ENCODE measurements at places on chromosomes 5 and 9.

- no peak for DNase-seq
Observed at GRCh38 chr9:98318041-98318790, 62.8 kb upstream of the TBC1D2 start.

- DNase-seq: no peak
Observed at GRCh38 chr9:76018235-76018634, 127.8 kb downstream of the PCSK5 start.

DNA sequence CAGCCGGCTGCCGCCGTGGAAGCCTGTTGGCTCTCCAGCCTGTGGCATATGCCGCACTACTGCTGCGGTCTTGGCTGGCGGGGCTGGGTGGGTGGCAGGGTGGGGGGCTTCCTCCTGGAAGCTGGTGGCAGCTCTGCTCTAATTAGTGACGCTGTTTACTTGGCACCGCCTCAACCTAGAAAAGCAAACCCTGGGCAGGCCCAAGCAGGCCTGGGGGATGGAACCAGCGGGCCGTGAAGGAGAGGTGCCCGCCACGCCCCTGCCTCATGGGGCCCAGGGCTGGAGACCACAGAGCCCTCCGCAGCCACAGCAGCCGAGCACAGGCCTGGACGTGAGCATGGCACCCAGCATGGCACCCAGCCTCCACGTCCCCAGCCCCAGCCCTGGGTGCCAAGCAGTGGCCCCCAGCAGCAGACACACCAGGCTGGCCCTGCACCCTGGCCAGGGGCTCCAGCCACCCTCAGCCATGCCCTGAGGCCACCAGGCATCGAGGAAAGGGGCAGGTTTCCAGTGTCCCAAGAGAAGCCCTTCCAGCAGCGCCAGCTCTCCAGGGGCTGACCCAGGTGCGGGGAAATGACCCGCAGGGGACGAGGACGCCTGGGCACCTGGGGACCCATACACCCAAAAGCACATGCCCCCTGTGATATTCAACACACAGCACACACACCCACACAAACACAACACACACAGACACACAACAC, 5.4 kb upstream of the CCDC187 start:
- DNase-seq: no peak

DNA sequence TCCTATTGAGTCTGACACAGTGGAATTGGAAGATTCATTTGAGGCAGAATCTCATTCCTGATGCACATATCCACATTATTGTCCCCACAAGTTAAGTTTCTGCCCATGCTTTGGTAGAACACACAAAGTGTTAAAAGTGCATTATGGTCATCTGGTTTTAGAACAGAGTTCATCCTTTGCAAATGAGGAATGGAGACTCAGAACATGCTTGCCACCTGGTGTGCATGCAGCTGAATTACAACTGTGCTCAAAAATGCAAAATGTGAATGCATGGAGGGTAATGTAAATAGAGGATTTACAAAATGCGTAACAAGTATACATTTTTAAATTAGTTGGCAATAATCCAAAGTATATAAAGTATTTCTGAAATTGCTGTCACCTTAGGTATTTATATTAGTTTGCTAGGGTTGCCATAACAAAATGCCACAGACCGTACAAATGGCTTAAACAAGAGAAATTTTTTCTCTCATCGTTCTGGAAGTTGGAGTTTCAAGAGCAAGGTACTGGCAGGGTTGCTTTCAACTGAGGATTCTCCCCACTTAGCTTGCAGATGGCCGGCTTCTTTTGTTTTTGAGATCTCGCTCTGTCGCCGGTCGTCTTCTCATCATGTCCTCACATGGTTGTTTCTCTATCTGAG, 671.1 kb downstream of the TAF11L14 start:
- DNase-seq: peak; percentile 44

DNA sequence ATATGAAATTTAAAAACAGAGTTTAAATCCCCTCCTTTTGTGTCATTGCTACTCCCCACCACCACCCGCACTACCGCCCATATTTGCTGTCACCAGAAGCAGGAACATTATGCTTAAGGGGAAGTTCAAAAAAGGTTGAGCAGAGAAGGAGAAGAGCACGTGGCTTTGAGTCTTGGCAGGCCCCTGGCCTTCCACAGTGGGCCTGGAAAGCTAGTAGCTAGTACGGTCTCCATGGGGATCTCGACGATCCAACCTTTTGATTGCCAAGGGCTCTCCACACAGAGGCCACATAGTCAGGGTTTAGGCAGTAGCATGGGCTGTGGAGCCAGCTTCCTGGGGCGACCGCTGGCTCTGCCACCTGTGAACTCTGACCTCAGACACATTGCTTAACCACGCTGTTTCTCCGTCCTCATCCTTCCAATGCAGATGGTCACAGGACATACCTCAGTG, 90.1 kb downstream of the GOLPH3 start:
- no peak for DNase-seq

GRCh38 chr9:126489581-126490213, 124.0 kb upstream of the LMX1B start:
- DNase-seq: no peak

DNA sequence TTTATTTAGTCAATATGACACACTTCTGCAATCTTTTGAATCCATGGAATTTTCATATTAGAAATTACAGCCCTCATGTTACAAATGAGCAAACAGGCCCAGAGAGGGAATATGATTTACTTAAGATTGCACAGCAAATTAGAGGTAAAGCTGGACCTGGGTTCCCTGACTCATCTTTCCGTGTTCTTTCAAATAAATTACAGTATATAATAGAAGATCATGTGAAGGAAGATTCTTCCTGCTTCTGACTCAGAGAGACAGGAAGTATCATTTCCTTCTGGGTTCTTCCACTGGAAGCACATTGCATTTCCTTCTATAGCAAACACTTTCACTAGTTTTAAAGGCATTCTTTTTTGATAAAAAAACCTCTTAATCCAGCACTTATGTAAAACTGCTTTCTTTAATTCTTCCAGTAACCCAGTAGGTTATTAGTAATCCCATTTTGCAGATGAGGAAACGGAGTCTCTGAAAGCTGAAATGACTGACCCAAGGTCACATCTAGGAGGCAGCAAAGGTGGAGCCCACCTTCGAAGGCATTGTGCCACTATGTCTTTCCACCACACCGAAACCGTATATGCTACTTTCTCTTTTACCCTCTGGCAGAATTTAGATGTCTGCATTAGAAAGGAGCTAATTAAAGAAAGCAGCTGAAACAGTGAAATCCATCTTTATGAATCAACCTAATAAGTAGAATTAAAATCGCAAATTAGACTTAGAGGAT, 566.7 kb upstream of the KLF4 start:
- DNase-seq: peak; percentile 57

- DNase-seq: peak; percentile 94
Observed at GRCh38 chr5:93582677-93583438, at the start of gene NR2F1. Gene NR2F1 (plus strand): TSS chr5:93583222. CDS start chr5:93585024, 1,802 bp downstream.

DNA sequence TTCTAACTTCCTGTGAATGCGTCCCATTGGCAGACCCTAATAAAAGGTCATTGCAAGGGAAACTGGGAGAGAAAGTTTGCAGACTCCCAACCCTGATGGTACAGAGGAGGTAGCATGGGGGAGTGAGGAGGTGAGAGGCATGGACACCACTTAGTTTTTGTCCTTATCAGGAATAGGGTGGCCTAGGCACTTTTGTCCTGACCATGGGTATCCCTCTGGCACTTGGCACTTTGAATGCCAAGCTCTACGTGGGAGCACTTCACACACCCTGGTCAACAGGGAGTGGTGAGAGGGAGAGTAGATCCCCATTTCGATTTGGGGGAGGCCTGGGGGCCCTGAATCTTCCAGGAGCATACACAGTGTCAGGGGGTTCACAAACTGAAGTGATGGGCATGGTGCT, 75.6 kb upstream of the SH3PXD2B start:
- DNase-seq: no peak

DNA sequence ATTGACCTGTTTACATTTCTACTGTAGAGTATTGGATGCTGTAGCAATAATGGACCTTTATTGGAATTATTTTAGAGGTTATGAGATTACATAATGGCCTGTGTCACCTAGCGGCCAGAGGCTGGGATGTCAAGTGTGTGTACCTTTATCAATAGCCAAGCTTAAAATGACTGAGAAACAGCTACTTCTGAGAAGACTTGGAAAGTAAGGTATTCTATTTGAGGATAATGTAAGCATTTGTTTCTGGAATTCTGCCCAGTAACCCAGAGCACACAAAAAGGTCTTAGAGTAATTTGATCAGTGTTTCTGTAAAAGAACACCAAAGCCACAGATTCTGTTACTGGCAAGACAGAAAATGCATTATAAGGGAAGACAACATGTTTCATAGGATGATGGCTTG, 116.8 kb downstream of the MACIR start:
- peak; percentile 43 for DNase-seq

DNA sequence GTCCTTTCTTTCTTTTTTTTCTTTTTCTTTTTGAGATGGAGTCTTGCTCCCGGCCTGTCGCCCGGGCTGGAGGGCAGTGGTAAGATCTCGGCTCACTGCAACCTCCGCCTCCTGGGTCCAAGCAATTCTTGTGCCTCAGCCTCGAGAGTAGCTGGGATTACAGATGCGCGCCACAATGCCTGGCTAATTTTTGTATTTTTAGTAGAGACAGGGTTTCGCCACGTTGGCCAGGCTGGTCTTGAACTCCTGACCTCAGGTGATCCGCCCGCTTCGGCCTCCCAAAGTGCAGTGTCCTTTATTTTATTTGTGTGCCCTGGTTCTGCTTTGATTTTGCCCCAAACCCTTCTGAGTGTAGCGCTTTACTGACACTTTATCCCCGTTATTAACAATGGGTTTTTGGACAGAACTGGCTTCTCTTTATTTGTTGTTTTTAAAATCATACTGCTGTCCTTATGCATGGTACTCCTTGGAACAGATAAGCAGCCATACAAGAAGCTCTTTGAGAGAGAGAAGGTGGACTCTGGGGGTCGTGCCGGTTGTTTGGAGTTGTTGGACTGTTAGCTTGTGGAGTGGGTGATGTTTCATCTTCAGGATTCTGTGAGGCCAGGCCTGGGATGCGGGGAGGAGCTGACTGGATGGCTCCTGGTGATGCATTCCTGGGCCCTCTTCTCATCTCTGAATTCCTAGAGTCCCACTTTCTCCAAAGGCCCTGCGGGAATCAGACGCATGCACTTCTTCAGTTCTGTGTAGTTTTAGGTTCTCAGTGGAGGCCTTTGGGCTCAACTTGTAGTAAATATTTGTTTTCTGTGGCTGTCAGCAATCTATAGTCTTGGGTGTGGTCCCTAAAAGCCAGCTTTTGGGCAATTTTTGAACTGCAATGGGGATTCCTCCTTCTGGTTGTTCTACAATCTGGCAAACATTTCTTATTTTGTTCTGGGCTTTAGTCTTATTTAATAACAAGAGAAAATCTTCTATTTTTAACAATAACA, 47.8 kb downstream of the PTTG1 start:
- DNase-seq: no peak

DNA sequence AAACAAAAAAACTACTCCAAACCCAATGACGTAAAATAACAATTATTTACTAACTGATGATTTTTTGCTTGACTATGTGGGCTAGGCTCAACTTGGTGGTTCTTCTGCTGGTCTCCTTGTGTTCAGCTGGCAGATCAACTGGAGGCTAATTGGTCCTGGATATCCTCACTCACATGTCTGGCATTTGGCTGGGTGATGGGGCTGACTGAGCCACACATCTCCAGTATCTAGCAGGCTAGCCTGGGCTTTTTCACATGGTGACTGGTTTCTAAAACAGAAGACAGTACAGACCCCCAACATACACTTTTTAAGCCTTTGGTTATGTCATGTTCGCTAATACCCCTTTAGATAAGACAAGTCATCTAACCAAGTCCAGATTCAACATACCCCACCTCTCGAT, 104.7 kb upstream of the PRRC1 start:
- no peak for DNase-seq

GRCh38 chr5:59279979-59280378, 613.5 kb downstream of the PDE4D start:
- no peak for DNase-seq

GRCh38 chr5:122183098-122183787, 53.9 kb downstream of the ZNF474 start:
- peak; percentile 79 for DNase-seq

GRCh38 chr9:124695280-124695890, 75.7 kb downstream of the NR6A1 start:
- DNase-seq: peak; percentile 79

DNA sequence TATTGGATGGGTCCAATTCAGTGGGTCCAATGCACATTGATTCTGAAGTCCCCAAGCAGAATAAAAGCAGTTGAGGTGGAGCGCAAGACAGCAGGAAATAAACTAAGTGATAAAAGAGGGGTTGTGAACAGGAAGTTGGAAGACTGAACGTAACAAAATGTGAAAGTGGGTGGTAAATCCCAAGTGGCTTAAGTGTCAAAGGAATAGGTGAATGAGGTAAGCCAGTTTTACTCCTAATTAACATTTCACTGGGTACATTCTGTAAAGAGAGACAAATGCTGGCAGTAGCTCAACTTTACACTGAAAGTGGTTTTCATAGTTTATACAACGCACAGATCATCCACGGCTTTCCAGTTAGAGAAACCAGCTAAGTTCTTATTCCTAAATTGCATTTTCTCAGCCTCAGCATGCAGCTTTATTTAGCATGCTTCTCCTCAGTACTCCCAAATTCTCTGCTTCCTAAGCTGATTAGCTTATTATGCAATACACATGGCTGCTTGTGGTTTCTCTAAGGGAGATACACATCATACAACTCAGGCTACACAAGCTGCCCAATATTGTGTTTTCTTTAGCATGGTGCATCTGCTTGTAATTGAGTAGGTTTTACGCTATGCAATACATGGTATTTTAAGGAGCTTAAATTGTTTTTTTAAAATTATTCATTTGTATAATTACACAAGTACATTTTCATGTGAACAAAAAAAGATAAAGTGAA, 34.2 kb upstream of the HSD17B4 start:
- peak; percentile 68 for DNase-seq

- no peak for DNase-seq
Observed at GRCh38 chr9:136769710-136770191, 5.4 kb upstream of the LCN15 start.

DNA sequence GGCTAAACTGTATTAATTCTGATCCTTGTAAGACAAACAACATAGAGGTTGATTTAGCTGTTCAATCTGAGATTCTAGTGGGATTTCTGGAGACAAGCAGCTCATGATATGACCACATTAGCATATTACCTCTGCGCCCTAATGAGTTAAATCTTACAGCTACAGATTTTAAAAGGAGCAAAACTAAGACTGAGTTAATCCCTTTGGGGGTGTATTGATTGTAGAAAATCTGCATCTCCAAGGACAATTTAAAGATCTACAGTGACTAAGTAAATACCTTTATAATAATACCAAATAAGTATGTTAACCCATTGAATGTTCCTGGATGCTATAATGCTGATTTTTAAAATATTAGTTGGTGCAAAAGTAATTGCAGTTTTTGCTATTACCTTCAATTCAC, 33.2 kb downstream of the ADAMTSL1 start:
- DNase-seq: no peak

DNA sequence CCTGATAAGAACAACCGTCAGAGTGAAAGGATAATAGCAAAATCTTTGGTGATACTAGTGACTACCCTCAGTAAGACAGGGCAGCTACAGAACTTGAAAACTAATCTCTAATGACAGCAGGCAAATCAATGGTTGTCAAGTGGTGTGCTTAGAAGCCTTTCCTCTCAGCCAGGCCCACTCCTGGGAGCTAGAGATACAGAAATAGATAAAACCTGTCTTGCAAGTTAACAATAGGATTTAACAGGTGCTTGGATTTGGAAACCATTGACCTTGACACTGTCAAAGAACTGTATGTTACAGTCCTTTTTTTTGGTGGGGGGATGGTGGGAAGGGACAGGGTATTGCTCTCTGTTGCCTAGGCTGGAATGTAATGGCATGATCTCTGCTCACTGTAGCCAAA, 118.6 kb downstream of the BASP1 start:
- DNase-seq: no peak

- no peak for DNase-seq
Observed at GRCh38 chr9:1217076-1217475, 166.9 kb downstream of the DMRT2 start.

- DNase-seq: no peak
Observed at GRCh38 chr5:72238712-72239445, 81.2 kb downstream of the MRPS27 start.
